ENCODE measurements at places on chromosomes 2 and 18. TPM values are rescaled to one million over a fixed set of nuclear protein-coding genes. Genes with fewer than 3 reads are reported as not detected.

SP9 gene
- 0.69 TPM for total RNA-seq

ACVR1C gene
- total RNA-seq = 1.2 TPM

LIMS2 gene
- 3.7 TPM for total RNA-seq

TUBA3E gene
- not detected for total RNA-seq

AQP12B gene
- not detected for total RNA-seq

CDK5R2 gene
- total RNA-seq = 0.44 TPM

TMEM182 gene
- 8.4 TPM for total RNA-seq

GAREM1 gene
- total RNA-seq = 11.1 TPM

XPO1 gene
- 184 TPM for total RNA-seq

RBM44 gene
- total RNA-seq = 0.54 TPM

RNASEH1 gene
- total RNA-seq = 38.2 TPM

PCARE gene
- not detected for total RNA-seq

ABCG8 gene
- total RNA-seq = 0.05 TPM

AOX1 gene
- total RNA-seq = 0.71 TPM

LIPG gene
- 2.6 TPM for total RNA-seq

NRP2 gene
- total RNA-seq = 1.2 TPM

FN1 gene
- 11.1 TPM for total RNA-seq

SLC39A6 gene
- 70.5 TPM for total RNA-seq

CNTNAP5 gene
- not detected for total RNA-seq

CPSF3 gene
- total RNA-seq = 68.5 TPM

CD302 gene
- 0.15 TPM for total RNA-seq

WDR43 gene
- 119 TPM for total RNA-seq

BZW1 gene
- total RNA-seq = 454 TPM

ABCB11 gene
- 0.12 TPM for total RNA-seq

TRAF3IP1 gene
- 19.4 TPM for total RNA-seq

NYAP2 gene
- not detected for total RNA-seq

KIAA2012 gene
- total RNA-seq = not detected

KDSR gene
- total RNA-seq = 68.6 TPM

PLCL1 gene
- 0.07 TPM for total RNA-seq

USP37 gene
- total RNA-seq = 23.5 TPM

STEAP3 gene
- 32.3 TPM for total RNA-seq

LINC00305 gene
- total RNA-seq = not detected

AMER3 gene
- total RNA-seq = not detected

DNAH7 gene
- total RNA-seq = not detected

NEU4 gene
- 0.34 TPM for total RNA-seq

LCT gene
- 0.12 TPM for total RNA-seq

UCN gene
- 8.0 TPM for total RNA-seq

SLC1A4 gene
- 9.2 TPM for total RNA-seq

TXNDC2 gene
- 0.12 TPM for total RNA-seq

DLGAP1 gene
- total RNA-seq = 0.39 TPM

ANKRD44 gene
- 2.7 TPM for total RNA-seq

Measured in HCT116 (cell line).